Activated effector memory CD4-positive, alpha-beta T cell treated with anti-CD3 and anti-CD28 coated beads, Interleukin-2, amount 50 U/mL, for 16 hours (primary cell): ENCODE measurements at places on chromosomes 7 and 10.

- no peak for DNase-seq
Measured at GRCh38 chr10:109922358-109922975, 844 bp downstream of the XPNPEP1 start.

DNA sequence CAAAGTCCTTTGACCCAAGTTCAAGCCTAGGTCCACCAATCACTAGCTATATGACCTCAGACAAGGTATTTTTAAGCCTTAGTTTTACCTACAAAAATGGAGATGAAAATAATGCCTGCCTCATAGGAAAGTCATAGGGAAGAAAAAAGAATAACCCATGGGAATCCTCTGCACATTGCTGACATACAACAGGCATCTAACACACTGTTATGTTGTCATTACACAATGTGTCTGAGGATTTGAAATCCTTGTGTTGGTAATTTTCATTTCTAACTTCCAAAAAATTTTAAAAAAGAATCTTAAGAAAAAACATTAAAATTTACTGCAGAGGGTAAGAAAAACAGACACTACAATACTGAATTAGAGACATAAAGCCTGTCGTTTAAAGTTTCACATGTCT, 5.7 kb downstream of the ANK3 start:
- DNase-seq = no peak

DNA sequence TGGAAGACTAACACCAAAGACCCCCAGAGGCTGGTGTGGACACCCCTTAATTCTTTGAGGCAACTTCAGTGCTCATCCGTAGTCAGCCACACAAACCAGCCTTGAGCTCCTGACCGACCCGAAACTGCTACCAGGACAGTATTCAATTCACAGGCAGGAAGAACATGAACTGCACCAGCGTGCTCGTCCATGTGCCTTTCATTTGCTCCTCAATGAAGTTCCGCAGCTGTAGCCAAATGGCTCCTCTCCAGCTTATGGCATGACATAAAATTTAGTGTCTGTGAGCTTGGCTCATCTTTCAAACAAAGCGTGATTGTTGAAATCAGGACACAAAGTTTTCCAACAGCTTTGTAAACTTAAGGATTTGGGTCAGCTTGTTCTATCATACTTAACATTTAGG, 144.1 kb upstream of the FAM171A1 start:
- DNase-seq = no peak

DNA sequence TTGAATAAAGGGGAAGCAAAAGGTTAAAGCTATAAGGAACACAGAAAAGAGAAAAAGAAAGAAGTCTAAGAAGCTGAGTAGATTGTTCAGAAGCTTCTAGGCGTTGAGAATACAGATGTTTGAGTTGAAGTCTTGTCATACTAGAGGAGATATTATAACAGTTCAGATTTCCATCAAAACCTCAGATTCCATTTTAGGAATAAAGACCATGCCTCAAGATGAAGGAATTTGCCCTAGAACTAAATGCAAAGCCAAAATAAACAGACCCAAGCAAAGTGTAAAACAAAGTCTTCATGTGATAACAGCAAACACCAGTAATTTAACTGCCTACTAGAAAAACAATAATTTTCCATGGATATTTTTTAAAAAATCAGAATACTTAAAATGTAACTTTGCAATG, 476.5 kb upstream of the POT1 start:
- DNase-seq = no peak

GRCh38 chr7:121313793-121314676, 14.8 kb upstream of the WNT16 start:
- DNase-seq = no peak

DNA sequence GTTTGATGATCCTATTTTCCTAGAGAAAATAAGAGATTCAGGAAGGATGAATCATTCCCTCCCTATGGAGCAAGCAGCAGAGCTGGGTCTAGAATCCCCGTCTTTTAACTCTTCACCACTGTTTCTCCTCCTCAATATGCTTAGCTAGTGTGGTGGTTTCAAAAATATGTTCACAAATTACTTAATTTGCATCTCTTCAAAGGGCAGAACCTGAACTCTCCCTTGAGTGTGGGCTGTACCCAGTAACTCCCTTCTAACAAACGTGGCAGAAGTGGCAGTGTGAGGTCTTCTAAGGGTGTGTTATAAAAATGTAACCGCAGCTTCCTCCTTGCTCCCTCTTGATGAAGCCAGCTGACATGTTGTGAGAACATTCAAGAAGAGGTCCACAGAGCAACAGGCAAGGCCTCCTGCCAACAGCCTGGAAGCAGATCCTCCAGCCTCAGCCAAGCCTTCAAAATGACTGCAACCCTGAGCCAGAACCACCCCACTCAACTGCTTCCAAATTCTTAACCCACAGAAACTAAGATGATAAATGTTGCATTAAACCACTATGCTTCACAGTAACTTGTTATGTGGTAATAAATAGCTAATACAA, 36.6 kb downstream of the SRPK2 start:
- DNase-seq = peak; percentile 75

GRCh38 chr10:64101606-64102263, 580.5 kb downstream of the REEP3 start:
- DNase-seq = no peak

DNA sequence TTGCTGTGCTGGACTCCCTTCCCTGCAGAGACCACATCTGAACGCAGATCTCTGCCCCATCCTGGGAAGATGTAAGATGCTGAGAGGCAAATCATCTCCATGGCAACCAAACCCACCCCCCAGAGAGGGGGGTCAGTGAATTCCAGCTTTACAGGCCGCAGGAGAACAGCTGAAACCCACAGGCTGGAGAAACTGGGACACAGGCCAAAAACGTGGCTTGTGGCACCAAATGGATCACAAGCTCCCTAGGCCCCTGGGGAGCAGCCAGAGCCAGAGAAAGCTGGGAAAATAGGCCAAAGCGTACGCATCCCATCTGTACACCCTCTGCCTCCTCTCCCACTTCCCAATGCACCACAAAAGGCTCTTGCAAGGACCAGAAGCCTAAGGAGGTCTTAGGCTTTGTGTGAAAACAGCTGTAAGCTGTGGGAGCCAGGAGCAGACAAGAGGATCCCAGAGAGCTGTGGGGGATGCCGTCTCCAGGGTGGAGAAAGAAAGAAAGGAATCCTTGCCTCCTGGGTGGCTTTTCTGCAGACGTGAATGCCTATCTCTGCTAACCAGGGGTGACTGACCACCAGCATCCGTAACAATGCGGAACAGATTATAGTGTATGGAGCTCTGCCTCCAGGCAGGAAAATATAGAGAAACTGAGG, 59.5 kb downstream of the TMEM130 start:
- no peak for DNase-seq
